ENCODE measurements at places on chromosomes 5 and 9.

- no peak for DNase-seq
These were observed 57.2 kb downstream of the RANBP6 start for GRCh38 chr9:5958273-5958672.

DNA sequence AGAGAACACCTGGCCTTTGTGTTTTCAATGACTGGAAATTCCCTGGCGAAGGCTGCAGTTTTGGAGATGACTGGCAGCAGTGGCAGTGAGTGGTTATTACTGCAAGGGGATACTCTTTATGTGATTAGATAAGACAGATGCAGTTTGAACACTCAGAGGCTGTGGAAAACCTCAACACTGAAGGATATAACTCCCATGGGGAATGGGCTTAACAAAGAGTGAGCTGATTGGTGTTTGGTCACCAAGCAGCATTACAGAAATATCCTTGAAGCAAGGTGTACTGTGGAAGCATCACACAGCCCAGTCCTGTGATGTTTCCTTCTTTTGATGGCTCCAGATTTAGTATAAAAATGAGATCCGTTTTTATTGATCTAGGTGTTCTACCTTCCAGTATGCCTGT is 490.7 kb upstream of the PTPRD start:
- DNase-seq, result no peak

DNA sequence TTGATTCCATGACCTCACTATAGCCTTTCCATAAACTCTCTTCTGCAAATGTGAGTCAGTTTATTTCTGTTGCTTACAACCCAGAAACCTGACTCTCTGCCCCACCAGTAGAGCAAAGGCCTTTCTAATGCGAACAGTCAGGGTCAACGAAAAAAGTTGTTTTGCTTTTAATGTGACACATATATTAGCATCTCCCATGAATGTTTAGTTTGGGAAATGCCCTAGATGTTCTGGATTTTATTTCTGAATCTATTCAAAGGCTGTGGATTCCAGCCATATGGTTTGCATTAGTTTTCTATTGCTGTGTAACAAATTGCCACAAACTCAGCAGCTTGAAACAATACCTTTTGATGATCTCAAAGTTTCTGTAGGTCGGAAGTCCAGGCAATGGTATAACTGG is 193.5 kb downstream of the GNA14 start:
- no peak for DNase-seq

DNA sequence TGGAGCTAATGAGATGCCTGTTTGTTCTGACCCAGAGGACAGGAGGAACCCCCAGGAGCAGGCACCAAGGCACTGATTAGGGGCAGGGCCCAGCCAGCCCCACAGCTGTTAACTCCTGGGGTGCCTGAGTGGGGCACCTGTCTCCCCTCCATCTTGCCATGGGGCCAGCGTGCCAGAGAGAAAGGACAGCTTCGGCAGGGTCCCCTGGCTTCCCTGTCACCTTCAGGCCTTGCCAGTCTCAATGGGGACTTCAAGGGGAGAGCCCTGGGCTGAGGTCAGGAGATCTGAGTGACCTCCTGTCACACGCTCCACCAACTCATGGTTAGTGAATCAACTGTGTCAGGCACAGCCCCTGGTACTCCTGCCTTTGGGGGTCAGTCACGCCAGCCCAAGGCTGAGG is 152.7 kb upstream of the MVB12B start:
- DNase-seq, result no peak

GRCh38 chr9:30995956-30996738 is 1388.3 kb upstream of the ACO1 start:
- no peak for DNase-seq

DNA sequence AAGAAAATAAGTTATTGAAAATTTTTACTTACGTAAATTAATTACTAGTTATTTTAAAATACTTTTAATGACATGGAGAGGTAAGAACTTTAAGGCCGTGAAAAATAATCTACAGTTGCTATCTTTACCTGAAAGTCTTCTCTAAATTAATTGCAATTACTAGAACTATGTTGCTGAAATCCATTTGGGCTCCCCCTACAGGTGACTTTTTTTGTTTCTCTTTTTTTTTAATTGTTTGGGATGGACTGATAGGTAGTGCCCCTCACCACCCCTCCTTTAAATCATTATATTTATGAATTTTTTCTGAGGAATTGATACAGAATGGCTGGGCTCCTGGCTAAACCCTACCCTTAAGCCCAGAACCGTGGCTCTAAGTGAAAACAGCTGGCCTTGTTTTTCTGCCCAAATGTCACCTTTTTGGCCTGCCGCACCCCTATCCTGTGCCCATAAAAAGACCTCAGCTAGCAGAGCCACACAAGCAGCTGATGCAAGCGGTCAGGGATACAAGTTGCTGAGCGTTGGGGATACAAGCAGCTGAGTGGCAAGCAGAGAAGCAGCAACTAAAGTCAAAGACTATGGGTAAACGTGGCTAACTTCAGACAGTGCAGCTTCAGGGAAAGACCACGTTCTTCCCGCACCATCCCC is 315.2 kb upstream of the ACO1 start:
- DNase-seq, result no peak

DNA sequence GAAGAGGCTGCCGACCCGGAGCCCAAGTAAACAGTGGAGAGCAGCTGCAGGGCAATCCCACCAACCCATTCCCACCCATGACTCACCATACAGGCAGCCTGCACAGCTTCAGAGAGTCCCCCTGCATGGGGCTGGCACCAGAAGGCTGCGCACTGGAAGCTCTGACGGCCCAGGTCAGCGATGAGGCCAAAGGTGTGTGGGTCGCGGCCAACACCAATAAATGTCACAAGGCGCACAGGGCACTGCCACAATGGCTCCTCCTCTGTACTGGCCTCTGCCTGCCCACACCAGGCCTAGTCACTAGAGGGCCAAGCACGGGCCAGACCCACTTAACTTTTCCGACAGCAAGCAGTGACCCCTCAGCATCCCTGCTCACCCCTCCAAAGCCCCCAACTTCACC is 3.0 kb upstream of the SRA1 start:
- no peak for DNase-seq

DNA sequence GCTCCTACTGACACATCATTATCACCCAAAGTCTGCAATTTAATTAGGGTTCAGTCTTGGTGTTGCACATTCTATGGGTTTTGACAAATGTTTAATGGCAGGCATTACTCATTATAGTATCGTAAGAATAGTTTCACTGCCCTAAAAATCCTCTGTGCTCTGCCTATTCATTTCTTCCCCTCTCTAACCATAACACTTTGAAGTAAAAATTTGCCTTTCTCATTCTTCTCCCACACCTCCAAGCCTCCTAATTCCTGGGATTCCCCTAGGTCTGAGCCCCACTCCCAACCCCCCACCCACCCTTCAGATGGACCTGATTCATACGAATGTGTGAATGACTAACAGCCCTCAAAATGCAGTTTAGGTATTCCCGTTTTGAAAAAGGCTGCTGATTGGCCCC is 18.4 kb downstream of the ENC1 start:
- no peak for DNase-seq

DNA sequence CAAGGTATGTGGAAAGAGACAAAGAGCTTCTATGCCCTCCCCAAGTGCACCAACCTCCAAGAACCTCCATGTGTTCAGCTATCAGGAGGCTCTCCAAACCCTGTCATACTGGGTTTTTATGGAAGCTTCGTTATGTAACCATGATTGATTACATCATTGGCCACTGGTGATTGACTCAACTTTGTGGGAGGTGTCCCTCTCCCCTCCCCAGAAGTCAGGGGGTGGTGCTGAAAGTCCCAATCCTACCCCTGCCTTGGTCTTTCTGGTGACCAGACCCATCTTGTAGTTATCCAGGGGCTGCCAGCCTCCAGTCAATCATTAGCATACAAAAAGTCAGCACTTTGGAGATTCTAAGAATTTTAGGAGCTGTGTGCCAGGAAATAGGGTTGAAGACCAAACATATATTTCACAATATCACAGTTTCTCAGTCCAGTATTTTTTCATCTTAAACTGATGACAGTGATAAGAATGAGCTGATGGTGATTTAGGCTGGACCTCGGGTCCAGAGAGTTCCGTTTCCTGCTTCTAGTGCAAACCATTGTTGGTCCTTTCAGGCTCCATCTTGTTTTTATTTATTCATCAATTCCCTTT is 27.3 kb upstream of the FANCC start:
- no peak for DNase-seq

- DNase-seq, result no peak
These were observed 187.2 kb upstream of the CDH10 start for GRCh38 chr5:24831989-24832388.

DNA sequence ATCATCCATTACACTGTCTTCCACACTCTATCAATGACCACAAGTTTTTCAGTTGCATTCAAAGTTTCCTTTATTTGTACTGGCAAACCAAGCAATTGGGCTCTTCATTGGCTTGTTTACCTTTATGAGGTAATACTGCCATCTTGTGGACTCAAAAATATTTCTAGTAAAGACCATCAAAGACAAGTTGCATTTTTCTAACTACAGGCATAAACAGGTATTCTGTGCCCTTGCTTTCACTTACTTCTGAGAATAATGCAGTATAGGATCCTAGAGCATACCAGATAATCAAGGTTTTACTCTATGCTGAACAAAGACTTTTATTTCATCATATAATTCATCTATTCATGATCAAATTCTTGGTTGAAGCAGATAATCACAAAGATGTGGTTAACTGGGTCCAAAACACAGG is 173.7 kb upstream of the POU5F2 start:
- peak; percentile 52 for DNase-seq

Data from NCI-H1417 (cell line).